Left renal pelvis (tissue), 4 donors: ENCODE measurements at places on chromosomes 13 and 19. TPM values are rescaled to one million over a fixed set of nuclear protein-coding genes. Genes with fewer than 3 reads are reported as not detected.
A peak's percentile ranks its signal among the peaks of the same experiment; 100 is the strongest.

Gene ZNF610
- polyA plus RNA-seq: 16.3 TPM

Gene CYP4F8
- polyA plus RNA-seq: not detected

GRCh38 chr13:22569811-22570210, 611.0 kb upstream of the SGCG start:
- DNase-seq: no peak

Gene ZNF730
- polyA plus RNA-seq: 10.2 TPM

GRCh38 chr13:23876265-23876664, 12.9 kb downstream of the MIPEP start:
- DNase-seq: no peak

Gene ZNF284
- polyA plus RNA-seq: 3.7 TPM

- no peak for DNase-seq
Observed at GRCh38 chr13:113267642-113268405, 29.2 kb upstream of the LAMP1 start.

GRCh38 chr13:82344867-82345266, 1537.4 kb downstream of the SLITRK1 start:
- DNase-seq: no peak

Gene C13orf42
- 0.19 TPM for polyA plus RNA-seq

Gene TEX26
- 1.1 TPM for polyA plus RNA-seq

Gene PSG7
- polyA plus RNA-seq: not detected

Gene ZNF813
- 7.1 TPM for polyA plus RNA-seq

- DNase-seq: no peak
Observed at GRCh38 chr13:44350775-44351504, 22.7 kb upstream of the SERP2 start.

- no peak for DNase-seq
Observed at GRCh38 chr19:51204321-51204720, 20.6 kb upstream of the CD33 start.

GRCh38 chr13:59356607-59357006, 807.1 kb downstream of the DIAPH3 start:
- DNase-seq: no peak

DNA sequence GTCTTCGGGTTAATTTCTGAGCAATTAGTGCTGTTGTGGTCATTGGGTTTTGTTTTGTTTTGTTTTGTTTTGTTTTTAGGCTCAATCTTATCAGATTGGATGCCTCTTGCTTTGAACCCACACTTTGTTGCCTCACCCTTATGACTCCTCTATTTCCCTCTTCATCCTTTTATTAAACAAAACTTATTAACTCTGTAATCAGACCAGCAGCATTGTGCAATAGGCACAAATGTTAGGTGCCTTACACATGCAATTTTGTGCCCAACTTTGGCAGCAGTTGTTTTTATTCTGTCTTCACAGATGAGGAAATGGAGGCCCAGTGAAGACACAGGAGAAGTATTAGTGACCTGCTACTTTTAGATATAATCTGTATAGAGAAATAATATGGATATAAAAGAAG, 377.7 kb downstream of the KCNRG start:
- no peak for DNase-seq

DNA sequence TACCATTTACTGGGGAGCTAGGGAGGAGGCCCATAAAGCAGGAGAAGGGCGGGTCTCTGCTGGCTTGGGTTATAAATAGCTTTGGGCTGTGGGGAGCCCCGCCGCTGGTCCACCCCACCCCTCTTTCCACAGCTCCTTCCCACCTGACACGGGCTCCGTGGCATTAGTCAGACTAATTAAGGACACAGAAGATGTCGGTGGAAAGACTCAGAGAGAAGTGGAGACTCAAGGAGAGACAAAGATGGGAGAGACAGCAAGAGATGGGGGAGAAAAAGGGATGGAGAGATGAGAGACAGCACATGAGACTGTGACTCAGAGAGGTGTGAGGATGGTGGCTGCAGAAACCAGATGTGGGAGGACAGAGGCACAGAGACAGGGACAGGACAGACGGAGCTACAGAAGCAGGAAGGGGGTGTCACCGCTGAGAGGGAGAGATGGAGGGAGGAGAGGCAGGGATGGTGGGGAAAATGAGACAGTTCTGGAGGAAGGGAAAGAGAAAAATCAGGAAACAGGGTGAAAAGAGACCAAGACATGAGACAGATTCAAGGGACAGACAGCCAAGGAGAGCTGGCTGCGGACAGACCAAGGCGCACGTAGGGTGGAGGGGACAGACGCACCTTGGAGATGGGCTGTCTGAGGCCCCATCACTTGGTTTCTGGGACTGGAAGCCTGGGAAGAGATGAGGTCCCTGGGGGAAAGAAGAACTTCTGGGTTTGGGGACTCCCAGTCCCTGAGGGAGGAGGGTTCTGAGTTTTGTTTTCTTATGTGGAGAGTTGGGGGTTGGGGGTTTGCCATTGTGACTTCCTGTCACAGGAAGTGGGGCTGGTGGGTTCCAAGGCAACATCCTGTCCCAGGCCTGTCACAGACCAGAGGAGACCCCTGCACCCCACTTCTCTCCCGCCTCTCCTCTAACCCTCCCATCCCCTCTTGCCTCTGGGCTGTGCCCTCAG, 4.1 kb downstream of the ARHGEF1 start:
- DNase-seq: no peak

DNA sequence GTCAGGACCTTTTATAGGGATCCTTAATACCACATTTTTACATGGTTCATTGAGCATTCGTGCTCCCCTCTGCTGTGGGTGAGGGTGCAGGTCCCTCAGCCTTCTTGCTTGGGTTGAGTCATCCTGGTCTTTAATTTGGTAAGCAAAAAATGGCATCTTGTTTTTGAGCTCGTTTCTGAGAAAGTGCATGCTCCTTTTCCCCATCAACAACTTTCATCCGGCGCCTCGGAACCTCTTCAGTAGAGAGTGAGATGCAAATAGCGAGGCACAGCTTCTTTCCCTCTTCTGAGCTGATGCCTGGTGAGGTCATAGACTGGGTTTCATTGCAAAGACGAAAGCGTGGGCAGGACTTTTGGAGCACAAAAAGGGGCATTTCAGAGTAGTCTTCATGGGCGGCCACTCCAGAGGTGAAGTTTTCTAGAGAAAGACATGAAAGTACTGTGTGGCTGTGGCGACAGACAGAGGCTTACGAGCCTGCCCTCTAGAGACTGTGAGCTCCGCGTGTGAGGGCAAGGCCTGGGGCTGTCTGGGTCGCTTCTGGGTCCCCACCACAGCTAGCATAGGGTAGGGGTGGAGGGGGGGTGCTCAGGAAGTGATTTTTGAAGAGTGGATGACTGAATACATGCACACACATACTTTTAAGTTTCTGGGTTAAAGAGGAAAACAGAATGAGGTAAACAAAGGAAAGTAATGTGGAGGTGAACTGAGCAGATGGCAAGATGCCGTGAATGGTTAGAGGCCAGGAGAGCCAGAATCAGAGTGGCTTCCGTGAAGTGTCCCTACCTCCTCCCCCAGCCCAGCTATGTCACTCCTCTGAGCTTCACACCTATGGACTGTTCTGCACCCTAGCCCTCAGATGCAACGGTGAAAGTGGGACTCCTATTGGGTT, 44.3 kb downstream of the BBC3 start:
- no peak for DNase-seq

Gene GAS6
- polyA plus RNA-seq: 23.6 TPM

DNA sequence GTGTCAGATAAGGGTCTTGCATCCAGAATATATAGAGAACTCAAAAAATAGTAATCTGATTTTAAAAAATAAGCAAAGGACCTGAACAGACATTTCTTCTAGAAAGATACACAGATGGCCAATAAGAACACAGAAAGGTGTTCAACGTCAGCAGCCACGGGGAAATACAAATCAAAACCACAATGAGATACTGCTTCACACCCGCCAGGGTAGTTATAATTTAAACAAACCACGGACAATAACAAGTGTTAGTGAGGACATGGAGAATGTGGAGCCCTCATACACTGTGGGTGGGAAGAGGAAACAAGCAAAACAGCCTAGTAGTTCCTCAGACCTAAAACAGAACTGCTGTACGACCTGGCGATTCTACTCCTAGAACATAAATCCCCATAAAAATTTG, 26.7 kb upstream of the NAPA start:
- DNase-seq: no peak

DNA sequence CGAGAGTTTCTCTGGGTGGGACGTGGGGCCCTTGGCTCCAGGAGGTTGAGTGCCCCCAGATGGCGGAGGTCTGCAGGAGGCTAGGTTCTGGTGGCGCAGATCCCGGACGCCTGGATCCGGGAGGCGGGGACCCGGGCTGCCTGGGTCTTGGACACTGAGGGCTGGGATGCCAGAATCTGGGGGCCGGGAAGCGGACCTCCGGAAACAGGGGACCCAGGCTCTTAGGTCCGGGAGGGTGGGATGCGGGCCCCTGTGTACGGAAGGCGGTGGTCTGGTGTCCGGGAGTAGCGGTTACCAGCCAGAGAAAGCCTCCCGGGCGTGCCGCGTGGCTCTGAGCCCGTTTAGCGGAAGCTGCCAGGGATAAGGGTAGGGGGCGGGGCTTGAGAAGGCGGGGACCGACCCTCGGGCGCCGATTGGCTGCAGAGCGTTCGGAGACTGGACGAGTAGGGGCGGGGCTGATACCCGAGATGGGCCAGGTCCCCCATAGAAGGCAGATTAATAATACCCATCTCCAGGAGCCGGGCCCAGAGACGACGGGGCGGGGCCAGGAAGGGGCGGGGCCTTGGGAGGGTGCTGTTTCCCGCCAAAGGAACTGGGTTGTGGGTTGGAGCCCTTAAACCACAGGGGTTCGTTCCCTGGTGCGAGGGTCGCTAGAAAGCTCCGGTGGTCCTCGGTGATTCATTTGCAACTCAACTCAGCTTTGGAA, at the start of gene SLC1A5:
Gene SLC1A5 (minus strand): TSS at position 333 of the 706 bp plus-strand sequence. CDS start 629 bp downstream, outside the sequence.
- DNase-seq: peak; percentile 78

- DNase-seq: no peak
Observed at GRCh38 chr19:23460656-23461055, 65.4 kb upstream of the ZNF91 start.

Gene LYL1
- 3.5 TPM for polyA plus RNA-seq

Gene NBEA
- polyA plus RNA-seq: 18.6 TPM

DNA sequence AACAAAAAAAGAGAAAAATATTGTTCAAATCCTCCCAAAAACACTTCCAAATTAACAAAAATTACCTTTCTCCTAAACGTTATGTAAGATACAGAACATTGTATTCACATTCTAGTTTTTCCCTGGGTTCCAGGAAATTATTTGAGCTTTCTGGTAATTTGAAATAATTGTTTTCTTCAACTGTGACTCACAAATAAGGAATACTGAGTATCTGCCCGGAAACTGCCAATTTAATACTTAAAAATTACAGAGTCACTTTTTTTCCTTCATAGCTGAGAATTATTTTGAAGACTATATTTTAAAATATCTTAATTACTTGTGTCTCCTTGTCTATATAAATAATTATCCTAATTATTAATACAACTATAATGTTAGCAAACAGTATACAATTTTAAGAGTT, 709.0 kb upstream of the ARGLU1 start:
- no peak for DNase-seq

Gene ZNF613
- polyA plus RNA-seq: 11.9 TPM

Gene PBX4
- polyA plus RNA-seq: 3.2 TPM

Gene SCGB2B2
- polyA plus RNA-seq: 0.42 TPM

DNA sequence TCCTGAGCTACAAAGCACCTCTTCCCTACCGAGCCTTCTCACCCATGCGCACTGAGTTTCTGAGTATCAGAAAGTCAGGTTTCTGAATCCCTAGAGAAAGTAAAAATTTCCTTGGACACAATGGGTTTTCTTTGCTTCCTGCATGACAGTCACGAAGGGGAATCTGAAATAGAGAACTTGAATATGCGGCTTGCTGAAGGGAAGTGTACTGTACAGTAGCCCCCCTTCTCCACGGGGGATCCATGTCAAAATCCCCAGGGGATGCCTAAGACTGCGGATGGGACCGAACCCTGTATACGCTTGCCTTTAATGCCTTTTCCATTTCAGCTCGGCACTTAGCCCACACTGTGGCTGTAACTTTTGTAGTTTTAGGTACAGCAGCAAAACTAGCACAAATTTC, 107.9 kb downstream of the GGACT start:
- DNase-seq: no peak

- DNase-seq: no peak
Observed at GRCh38 chr13:98065468-98065867, 77.4 kb upstream of the FARP1 start.

GRCh38 chr13:109986851-109987250, 200.5 kb upstream of the IRS2 start:
- DNase-seq: no peak

Gene HIPK4
- polyA plus RNA-seq: 0.11 TPM
